Activated CD4-positive, alpha-beta T cell treated with anti-CD3 and anti-CD28 coated beads for 4 hours (primary cell): ENCODE measurements at places on chromosomes 5 and 9.
A peak's percentile ranks its signal among the peaks of the same experiment; 100 is the strongest.

GRCh38 chr5:150158170-150158949 is 2.7 kb upstream of the PDGFRB start:
- DNase-seq = no peak

DNA sequence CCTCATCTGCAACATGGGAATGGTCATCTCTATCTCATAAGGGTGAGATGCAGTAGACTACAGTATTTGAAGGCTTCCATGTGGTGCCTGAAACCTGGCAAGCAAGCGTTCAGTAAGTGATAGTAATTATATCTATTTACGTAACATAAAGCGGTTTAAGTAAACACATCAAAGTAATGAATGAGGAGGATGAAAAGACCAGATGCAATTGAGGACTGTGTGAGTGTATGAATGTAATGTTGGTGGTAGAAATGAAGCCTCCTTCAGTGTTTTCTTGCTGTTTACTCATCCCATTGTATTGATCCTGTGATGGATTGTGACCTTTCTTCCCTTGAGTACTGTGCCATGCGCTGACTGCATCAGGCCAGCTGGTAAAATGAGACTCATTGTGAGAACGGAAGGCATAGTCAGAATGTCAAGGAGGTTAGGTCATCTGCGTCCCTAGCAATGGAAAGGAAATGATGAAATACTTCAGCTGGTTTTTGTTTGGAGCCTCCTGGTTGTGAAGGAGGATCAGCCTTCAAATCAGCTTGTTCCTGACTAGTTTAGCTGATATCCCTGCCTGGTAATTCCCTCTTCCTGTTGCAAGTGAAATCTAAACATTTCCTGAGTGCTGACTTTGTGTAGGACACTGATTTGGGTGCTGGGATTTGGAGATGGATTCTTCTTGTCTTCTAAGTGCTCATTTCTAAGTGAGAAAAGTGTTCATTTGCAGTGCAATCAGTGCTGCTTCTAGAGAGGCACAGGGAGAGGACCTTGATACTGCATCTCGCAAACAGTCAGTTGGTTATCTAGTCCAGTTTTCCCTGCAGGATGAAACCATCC is 35.6 kb downstream of the TNFSF8 start:
- DNase-seq = no peak

GRCh38 chr5:137743031-137743640 is 7.2 kb upstream of the KLHL3 start:
- peak; percentile 63 for DNase-seq

DNA sequence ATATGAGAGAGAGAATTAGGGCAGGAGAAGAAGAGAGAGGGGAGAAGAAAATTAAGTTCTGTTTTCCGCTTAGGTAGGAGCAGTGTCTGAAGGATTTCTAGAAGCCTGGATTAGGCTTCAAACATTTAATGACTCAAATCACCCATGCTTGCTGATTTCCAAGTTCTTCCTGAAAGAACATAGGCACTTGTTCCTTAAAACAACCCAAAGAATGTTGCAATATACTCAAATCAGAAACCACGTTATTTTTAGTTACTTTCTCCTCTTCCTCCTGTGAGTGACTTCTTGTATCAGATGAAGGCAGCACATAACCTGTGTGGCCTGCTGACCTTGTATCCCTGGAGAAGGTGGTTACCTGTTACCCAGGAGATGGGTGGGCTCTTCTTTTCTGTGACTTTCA is 351.5 kb upstream of the KLF4 start:
- DNase-seq = no peak

GRCh38 chr5:127666043-127666716 is 17.3 kb downstream of the CTXN3 start:
- no peak for DNase-seq

GRCh38 chr9:96509848-96510247 is 59.9 kb downstream of the HABP4 start:
- DNase-seq = no peak

DNA sequence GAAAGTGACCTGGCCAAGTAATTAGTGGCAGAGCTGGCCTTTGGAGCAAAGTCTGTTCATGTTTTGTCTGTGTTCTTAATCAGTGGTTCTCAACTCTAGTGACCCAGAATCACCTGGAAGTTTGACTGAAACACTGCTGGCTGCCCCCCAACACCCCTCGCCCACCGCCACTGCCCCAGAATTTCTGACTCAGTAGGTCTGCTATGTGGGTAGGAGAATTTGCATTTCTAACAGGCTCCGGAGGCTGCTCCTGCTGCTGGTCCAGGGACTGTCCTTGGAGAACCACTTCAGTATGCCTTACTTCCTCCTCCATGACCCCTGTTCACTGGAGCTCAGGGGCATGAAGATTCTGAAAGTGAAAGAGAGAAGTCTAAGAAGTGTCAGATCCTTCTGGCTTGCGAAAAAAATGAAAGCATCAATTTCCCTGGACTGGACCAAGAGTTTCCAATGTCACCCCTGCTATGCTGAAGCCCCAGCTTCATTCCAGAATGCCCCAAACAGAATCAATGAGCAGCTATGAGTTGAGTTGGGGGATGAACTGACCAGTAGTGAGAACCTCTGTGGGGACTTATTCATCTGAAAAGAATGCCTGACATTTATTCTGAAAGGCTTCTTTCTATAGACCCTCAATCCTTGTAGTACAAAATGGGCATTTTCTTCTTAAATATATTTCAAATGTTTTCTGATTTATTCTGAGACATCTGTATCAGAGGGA is 20.8 kb upstream of the COL15A1 start:
- DNase-seq = no peak

DNA sequence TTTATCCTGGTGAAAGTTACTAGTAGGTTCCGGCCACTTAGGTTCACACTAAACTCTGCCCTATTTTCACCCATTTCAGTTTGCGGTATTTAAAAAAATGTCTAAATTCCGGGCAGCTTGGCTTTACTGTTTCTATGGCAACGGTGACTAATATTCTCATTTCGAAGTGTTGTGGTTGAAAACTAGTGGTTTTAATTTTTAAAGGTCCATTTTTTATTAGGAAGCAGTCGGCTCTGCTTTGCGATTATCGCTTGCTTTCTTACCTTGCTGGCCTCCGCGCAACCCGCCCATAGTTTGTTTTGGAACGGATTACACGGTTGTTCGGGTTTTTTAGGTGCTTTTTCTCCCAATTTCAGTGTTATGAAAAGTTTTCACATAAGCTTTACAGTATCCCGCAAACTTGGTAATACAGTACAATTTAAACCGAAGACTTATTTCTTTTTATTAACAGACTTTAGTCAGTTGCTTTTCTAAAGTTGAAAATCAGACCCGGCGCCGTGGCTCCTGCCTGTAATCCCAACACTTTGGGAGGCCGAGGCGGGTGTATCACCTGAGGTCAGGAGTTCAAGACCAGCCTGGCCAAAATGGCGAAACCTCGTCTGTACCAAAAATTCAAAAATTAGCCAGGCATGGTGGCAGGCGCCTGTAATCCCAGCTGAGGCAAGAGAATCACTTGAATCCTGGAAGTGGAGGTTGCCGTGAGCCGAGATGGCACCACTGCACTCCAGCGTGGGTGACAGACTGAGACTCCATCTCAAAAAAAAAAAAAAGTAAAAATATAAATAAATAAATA is 1.6 kb downstream of the KDM4C start:
- peak; percentile 24 for DNase-seq

DNA sequence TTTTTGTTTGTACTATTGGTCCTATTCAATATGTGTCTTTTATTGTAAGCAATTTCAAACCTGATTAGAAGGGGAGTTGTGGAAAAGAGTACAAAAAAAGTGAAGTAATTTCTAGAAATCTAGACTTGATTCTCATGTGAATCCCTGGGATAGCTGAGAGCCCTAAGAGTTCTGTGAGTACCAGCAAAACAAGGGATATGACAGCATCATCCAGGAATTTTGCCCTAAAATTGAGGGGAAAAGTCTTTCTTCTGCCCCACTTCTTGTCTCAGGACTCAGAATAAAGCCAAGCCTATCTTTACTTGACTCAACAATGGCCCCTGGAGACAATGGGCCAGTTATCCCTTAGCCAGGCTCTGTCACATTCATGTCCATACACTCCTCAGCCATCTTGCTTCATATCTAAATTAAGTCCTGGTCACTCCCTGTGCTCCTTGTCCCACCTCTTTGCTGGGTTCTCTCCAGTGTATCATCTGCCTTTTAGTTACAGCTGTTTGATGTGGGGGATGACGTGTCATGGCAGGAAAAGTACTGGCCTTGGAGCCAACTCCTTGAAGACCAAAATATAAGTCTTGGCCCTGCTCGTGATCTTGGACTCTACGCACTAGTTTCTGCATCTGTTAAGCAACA is 81.2 kb downstream of the ADAMTS12 start:
- DNase-seq = no peak

DNA sequence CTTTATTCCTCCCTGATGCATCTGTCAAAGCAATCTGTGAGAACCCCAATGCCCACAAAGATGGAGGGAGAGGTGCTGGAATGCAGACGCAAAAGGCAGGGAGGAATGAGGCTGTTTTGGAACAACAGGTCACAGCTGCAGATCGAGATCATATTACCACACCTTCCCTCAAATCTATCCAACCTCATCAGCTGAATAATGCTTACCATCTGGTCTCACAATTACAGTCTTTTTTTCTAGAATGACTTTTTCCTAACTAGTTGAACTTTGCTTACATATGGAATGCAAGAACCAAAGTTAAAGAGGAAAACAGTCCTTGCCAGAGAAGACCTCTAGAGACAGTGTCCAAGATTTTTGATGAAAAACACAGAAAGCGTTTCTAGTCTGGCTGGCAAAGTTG is 158.1 kb downstream of the LPAR1 start:
- no peak for DNase-seq

GRCh38 chr9:137156567-137157375 is 13.1 kb downstream of the LRRC26 start:
- DNase-seq = peak; percentile 62

DNA sequence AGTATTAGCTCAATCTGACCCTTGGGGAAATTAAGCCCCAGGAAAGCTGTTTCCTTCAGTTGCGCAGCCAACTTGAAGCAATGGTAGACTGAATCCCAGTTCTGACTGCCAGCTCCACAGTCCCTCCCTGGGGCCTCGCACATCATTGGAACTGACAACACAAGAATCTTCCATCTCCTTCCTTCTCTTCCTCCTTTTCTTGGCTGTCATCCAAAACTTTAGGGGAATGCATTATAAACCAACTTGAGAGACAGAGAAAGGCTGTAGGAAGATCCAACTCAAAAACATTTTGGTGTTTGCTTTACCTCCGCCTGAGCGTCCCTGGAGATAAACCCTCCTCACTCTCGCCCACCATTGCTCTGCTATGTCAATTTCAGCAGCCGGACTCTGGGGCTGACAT is 16.6 kb downstream of the KCNIP1 start:
- DNase-seq = no peak

GRCh38 chr9:135130207-135130976 is 42.9 kb downstream of the OLFM1 start:
- no peak for DNase-seq

DNA sequence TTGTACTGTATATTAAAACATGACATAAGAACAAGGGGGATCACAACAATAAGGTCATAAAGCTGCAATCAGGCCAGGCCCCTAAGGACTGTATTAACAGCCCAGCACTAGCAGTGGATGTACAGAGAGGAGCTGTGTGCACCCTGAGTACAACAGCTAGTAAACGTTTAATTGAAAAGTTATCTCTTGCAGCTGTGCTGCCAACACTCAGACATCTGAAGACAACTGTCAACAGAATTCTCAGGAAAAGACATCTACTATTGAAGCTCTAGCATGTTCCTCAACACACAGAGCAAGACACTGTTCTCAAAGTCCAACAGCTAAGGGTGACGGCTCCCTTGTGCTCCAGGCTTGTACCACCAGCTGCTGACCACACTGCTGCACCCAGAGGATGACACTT is 199.6 kb downstream of the DCP2 start:
- DNase-seq = no peak

DNA sequence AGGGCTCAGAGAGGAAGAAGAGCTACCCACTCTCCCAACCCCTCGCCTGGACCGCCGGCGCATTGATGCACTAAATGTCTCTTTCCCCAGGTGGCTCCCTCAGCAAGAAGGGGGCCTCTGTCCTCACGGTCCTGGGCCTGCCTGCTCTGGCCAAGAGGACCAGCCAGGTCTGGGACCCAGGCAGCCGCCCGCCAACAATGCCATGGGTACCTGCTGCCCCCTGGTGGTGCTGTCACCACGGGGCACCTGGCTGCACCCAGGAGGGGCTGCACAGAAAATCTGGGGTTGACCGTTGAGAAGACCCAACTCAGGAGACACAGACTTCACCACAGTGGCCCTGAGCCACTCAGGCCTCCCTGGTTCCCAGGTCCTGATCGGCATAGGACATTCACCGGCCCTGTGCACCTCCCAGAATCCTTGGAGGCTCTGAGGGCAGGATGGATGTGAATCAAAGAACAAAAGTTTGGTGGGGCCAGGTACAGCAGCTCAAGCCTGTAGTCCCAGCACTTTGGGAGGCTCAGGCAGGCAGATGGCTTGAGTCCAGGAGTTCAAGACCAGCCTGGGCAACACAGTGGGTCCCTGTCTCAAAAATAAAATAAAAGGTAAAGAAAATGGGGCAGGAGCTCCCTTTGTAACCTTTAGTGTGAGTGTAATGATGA is 2.4 kb upstream of the VAV2 start:
- peak; percentile 74 for DNase-seq

DNA sequence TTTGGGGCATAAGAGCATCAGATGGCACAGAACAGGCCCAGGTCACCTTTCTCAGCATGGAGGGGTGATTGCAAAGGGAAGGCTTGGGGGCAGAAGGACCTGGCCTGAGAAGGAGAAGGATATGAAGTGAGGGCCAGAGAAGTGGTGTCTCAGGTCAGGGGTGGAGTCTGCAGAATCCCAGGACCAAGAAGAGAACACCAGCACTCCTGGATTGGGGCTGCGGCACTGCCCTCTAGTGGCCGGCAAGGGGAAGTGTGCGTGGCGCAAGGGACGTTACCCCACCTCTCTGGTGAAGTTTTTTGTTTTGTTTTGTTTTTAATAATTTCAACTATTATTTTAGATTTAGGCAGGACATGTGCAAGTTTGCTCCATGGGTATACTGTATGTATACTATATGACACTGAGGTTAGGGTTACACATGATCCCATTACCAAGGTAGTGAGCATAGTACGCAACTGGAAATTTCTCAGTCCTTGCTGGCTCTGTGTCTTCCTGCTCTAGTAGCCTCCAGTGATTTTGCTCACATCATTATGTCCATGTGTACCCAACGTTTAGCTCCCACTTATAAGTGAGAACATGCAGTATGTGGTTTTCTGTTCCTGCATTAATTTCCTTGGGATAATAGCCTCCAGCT is 1548.6 kb downstream of the EFNA5 start:
- DNase-seq = no peak

DNA sequence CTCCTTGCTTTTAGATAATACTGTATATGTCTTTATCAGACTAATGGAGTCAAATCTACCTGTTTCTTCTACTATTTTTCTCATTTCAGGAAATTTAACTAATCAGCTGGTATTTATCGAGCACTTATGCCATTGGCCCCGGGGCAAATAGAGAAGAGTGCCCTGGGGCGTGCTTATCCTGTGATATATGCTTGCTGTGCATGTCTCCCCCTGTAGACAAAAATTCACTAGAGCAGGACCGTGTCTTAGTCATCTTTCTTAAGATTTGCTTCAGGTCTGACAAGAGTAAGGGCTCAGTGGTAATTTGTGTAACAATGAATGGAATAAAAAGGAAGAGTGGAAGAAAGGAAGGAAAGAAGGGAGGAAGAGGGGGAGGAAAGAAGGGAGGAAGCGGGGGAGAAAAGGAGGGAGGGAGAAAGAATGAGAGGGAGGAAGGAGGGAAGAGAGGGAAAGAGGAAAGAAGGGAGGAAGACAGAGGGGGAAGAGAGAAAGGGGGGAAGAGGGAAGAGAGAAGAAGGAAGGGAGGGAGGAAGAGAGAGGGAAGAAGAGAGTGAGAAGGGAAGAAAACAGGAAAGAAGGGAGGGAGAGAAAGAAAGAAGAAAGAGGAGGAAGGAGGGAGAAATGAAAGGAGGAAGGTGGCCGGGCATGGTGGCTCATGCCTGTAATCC is 295.7 kb upstream of the PANK3 start:
- no peak for DNase-seq

- DNase-seq = no peak
These were observed 174.9 kb upstream of the DMAC1 start for GRCh38 chr9:7974335-7974960.
